T-helper 2 cell treated with Interferon-gamma antibody and Interleukin-4, amounts not matched to agents 100 ng/mL and 5 ng/mL, for 36 hours (primary cell): ENCODE measurements at places on chromosomes 12 and 14. TPM values are rescaled to one million over a fixed set of nuclear protein-coding genes. Genes with fewer than 3 reads are reported as not detected.

Gene MYF6
- not detected in 2 replicates for total RNA-seq

Gene SAMD15
- 0.07 and 0.23 TPM in 2 replicates for total RNA-seq

Gene ITGA7
- 1.2 and 1.5 TPM in 2 replicates for total RNA-seq

Gene IRAK3
- 0.93 and 1.4 TPM in 2 replicates for total RNA-seq

Gene KRT72
- total RNA-seq, result 0.27 and 0.30 TPM in 2 replicates

Gene SPTLC2
- 48.4 and 51.6 TPM in 2 replicates for total RNA-seq

Gene KRT79
- not detected in 2 replicates for total RNA-seq

Gene AQP2
- total RNA-seq, result not detected in 2 replicates

Gene CTSG
- 0.18 TPM in 1 of 2 replicates, not detected in the other for total RNA-seq

Gene TAMALIN
- 2.1 and 2.4 TPM in 2 replicates for total RNA-seq

Gene RPS6KA5
- total RNA-seq, result 50.5 and 52.3 TPM in 2 replicates

Gene RFLNA
- not detected in 2 replicates for total RNA-seq

Gene MMAB
- total RNA-seq, result 32.2 and 36.2 TPM in 2 replicates

Gene PIWIL1
- 0.25 and 0.27 TPM in 2 replicates for total RNA-seq

Gene TAS2R14
- 3.2 and 4.1 TPM in 2 replicates for total RNA-seq

Gene GOLT1B
- total RNA-seq, result 41.4 and 44.5 TPM in 2 replicates

Gene MANSC4
- not detected in 2 replicates for total RNA-seq

Gene PLEKHG7
- not detected in 2 replicates for total RNA-seq

Gene CNIH1
- total RNA-seq, result 79.1 and 84.2 TPM in 2 replicates

Gene LRRIQ1
- not detected in 2 replicates for total RNA-seq

Gene SLC6A13
- 0.18 TPM in 1 of 2 replicates, not detected in the other for total RNA-seq

Gene CLEC7A
- total RNA-seq, result not detected in 2 replicates

Gene WNT1
- total RNA-seq, result not detected in 2 replicates

Gene CACNA2D4
- total RNA-seq, result 12.3 and 15.3 TPM in 2 replicates

Gene ITGB7
- 742 and 770 TPM in 2 replicates for total RNA-seq

Gene ACOT6
- total RNA-seq, result not detected in 2 replicates

Gene OVCH1
- total RNA-seq, result not detected in 2 replicates

Gene MAP3K9
- total RNA-seq, result 5.6 and 5.7 TPM in 2 replicates

Gene NXPH4
- 0.43 and 1.0 TPM in 2 replicates for total RNA-seq

Gene NFE2
- not detected in 2 replicates for total RNA-seq

Gene OASL
- 10.5 and 10.6 TPM in 2 replicates for total RNA-seq

Gene PLBD1
- total RNA-seq, result not detected in 2 replicates

Gene ARHGEF25
- 0.48 and 1.0 TPM in 2 replicates for total RNA-seq

Gene SLC25A47
- total RNA-seq, result not detected in 2 replicates

Gene LUM
- not detected in 2 replicates for total RNA-seq

Gene RNASE4
- 1.2 and 1.3 TPM in 2 replicates for total RNA-seq

Gene ISM2
- 0.18 TPM in 1 of 2 replicates, not detected in the other for total RNA-seq

Gene BDKRB1
- not detected in 2 replicates for total RNA-seq

Gene TSPAN19
- total RNA-seq, result not detected in 2 replicates

Gene WDHD1
- 42.6 and 43.2 TPM in 2 replicates for total RNA-seq

Gene USP30
- total RNA-seq, result 7.3 and 7.8 TPM in 2 replicates

Gene RAPGEF3
- total RNA-seq, result 0.20 TPM in 2 replicates

Gene IKBIP
- total RNA-seq, result 23.6 and 24.2 TPM in 2 replicates

Gene LRP10
- total RNA-seq, result 51.0 and 52.5 TPM in 2 replicates

Gene CD69
- 83.7 and 86.5 TPM in 2 replicates for total RNA-seq

Gene PLEKHA5
- 5.3 and 5.9 TPM in 2 replicates for total RNA-seq

Gene TRPV4
- not detected in 2 replicates for total RNA-seq

Gene GLIPR1L1
- total RNA-seq, result not detected in 2 replicates

Gene OTX2
- total RNA-seq, result not detected in 2 replicates

Gene VEZT
- 39.3 and 42.0 TPM in 2 replicates for total RNA-seq

Gene CRACR2A
- total RNA-seq, result 36.5 and 39.2 TPM in 2 replicates

Gene A2M
- not detected in 2 replicates for total RNA-seq

Gene ZNF891
- 2.3 and 2.4 TPM in 2 replicates for total RNA-seq

Gene INHBC
- not detected in 2 replicates for total RNA-seq

Gene SERPINA5
- total RNA-seq, result not detected in 2 replicates

Gene C12orf54
- not detected in 2 replicates for total RNA-seq

Gene PTPRQ
- not detected in 2 replicates for total RNA-seq
